ENCODE measurements at places on chromosomes 5 and 9.

DNA sequence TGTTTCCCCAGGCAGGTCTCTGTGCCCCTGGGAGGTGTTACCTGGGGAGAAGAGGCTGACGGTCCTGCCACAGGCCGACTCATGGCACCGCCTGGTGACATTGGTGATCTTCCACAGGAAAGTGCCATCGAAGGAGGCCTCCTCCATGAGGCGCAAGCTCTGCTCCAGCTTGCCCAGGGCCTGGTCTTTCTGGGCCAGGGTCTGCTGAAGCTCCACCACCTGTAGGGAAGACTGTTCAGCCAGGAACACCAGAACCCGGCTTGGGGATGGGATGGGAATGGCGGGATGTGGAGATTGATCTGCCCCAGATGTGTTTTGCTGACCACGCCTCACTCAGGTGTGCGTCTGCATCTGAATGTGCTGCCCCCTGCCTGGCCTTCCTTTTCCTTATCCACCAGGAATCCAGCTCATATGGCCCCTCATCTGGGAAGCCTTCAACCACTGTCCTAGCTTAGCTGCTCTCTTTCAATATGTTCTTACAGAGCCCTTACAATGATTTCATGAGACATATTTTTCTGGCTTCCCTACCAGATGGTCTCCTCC is 15.2 kb downstream of the TRAF1 start:
- no peak for DNase-seq

DNA sequence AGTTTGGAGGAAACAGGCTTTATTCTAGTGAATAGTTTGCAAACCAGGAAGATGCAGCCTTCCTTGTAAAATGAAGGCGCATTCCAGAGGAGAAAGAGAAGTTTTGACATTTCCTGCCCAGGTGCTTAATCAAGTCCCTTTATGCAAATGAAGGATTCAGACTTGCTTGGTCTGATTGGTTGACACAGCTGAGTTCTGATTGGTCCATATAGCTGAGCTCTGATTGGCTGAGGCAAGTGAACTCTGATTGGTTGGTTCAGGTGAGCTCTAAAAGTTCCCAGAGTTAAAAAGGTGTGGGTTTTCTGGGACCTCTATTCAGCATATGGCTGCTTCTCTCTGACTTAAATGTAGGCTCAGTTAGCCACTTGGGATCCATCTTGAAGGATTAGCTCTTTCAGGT is 151.0 kb downstream of the CACNA1B start:
- no peak for DNase-seq

DNA sequence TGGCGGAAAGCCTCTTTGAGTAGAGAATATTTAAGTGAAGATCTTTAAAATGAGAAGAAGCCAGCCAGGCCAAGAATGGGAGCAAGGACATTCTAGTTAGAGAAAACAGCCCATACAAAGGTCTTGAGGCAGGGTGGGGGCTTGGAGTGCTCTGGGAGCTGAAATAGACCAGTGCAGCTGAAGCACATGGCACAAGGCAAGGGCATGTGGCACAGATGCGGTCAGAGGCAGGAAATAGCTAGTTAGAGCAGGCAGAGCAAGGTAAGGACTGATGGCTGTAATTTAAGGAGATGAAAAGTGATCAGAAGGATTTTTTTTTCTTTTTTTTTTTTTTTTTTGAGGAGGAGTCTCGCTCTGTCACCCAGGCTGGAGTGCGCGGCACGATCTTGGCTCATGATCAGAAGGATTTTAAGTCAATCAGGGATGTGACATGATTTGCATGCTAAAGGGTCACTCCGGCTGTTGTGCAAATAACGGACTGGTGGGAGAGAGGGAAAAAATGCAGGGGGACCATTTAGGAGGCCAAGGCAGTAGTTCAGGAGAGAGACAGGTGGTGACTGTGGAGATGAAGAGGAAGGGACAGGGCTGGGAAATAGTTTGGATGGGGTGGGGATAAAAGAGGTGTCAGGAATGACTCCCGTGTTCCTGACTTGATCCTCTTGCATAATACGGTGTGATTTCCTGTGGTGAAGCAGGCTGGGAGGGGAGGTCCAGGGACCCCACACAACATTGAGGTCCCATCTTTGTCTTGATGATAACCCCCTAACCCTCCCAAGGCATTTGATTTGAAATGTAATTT is 207.6 kb downstream of the HSPA4 start:
- no peak for DNase-seq

GRCh38 chr5:150562832-150563231 is 54.9 kb downstream of the NDST1 start:
- DNase-seq: no peak

DNA sequence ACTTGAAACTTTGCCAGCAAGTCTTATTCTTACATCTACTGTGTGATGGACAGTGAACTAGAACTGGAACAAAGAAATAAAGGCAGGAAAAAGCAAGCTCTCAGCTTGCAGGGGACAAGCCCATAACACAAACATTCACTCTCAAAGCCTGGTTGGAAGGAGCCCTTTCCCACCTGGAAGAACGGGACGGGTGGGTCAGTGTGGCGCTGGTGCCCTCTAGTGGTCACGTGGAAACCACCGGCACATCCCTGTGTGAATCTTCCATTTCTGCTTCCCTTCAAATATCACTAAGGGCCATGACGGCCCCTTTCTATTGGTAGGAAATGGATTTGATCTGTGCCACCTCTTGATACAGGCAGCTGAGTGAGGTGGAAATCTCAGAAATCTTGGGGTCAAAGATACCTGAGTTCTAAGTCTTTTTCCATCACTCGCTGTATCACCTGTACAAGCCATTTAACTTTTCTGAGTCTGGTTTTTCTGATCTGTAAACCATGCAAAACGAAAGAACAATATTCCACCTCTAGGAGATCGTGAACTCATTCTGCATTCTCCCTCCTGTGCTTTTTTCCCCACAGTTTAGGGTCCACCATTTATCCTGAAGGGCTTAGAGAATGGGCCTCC is 211.6 kb downstream of the MSX2 start:
- peak; percentile 18 for DNase-seq

- DNase-seq: no peak
Measured at GRCh38 chr9:128634111-128634510, 22.5 kb downstream of the DYNC2I2 start.

GRCh38 chr5:39466846-39467245 is 42.1 kb upstream of the DAB2 start:
- no peak for DNase-seq

DNA sequence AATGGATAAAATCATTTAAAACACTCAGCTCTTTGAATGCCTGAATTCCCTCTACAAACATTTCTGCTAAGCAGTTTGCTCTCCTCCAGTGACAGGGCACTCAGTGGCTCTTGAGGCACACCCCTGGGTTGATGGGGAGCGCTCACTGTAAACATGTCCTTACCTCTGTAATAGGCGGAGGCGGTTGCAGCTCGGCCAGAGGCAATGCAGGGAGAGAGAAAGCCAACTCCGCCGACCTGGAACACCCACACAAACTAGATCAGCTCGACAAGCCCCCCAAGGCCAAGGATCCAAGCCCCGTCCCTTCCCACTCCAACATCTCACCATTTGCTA is 329 bp downstream of the CDC23 start:
- no peak for DNase-seq

GRCh38 chr5:153463806-153464205 is 26.7 kb upstream of the GRIA1 start:
- DNase-seq: no peak

DNA sequence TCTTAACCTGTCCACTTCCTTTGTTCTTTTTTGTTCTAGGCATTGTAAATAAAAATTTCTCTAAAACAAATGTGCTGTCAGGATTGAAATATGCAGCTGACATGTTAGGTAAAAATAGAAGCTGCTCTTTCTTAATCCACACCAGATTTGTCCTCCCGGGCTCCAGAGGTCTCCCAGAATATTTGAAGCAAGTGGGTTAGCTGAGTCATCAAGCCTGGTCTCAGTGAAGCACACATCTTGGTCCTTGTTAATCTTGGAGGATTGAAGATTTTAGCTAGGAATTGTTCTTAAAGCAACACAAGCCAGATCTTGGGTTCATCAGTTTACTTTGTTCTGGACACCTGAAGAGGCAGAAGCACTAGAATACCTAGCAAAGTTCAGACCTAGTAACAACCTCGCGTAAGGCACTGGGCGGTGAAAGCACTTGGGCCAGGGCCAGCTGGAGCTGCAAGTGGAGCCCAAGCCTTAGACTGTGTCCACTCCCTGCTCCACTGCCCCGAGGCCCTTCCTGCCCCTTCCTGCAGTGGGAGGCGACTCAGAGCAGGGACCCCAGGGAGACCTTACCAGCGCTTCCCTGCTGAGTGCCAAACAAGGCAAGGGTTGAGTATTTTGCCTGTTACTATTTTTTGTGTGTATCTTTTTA is 36.5 kb downstream of the HABP4 start:
- DNase-seq: no peak

DNA sequence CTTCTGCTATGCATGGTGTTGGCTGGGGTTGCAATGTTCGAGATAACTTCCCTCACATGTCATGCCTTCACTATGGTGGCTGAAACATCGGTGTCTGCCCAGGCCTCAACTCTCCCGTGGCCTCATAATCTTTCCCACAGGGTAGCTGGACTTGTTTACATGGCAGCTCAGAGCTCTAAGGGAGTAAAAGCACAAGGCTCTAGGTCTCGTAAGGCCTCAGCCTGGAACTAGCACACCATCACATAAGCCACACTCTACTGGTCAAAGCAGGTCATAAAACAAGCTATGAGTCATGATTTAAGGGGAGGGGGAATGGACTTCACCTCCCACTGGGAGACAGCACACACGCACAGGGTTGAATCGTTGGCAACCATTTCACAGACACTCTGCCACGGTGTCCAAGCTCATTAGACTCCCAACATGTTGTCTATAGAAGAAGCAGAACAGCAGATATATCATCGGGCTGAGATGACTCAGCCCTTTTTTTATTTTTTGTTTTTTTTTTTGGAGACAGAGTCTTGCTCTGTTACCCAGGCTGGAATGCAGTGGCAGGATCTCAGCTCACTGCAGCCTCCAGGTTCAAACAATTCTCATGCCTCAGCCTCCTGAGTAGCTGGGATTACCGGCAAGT is 66.8 kb upstream of the IL17B start:
- no peak for DNase-seq

- no peak for DNase-seq
Measured at GRCh38 chr5:19986031-19986619, 1.9 kb downstream of the CDH18 start.

GRCh38 chr5:94830520-94830919 is 212.1 kb downstream of the SLF1 start:
- no peak for DNase-seq

DNA sequence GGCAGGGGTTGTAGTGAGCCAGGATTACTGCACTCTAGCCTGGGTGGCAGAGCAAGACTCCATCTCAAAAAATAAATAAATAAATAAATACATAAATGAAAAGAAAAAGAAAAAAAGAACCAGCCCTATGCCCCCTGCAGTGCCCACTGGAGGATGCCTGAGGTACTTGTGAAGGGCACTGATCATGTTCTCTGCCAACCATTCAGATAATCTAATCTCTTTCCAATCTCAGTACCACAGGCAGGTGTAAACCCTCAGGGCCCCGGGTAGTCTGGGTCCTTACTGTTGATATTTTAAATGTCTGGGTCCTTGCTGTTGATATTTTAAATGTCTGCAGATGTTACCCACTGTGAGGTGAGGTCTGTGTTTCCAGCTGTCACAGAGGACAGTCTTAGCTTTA is 321.8 kb upstream of the ADCY2 start:
- DNase-seq: no peak

DNA sequence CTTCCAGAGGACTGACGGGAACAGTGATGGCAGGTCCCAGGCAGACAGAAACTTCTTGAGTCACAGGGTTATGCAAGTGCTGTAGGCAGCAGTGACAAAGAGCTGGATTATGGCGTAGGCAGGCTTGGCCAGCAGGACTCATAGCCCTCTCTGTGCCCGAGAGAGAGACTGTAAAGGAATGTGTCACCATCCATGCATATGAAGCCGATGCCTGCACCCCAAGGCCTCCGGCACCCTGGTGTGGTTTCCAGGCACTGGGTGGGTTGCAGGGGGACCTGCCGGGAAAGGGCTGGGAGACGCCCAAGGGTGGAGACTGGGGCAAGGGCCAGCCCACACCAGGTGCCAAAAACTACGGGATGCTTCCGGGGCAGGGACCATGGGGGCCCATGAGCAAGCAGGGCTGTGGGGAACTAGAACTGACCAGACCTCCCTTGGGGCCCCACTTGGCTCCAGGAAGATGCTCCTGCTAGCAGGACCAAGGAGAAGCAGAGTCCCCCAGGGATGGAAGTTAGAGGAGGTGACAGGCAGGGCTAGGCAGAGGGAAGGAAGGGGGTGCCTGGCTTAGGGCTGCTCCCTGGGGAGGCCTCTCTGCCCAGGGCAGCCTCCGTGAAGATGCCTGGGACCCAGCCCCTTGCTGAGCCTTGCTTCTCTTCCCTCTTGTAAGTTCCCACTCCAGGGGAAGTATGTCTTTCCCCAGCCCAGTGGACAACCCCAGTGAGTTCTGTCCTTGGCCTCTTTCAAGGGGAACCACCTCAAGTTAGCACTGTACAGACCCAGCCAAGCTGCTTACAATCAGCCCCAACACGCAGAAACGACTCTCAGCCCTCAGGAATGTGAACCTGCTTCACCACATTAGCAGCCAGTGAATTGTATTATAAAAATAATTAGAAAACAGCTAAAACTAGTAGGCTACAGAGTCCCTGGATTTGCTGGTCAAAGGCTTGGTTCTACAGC is 10.5 kb upstream of the IPPK start:
- DNase-seq: no peak

DNA sequence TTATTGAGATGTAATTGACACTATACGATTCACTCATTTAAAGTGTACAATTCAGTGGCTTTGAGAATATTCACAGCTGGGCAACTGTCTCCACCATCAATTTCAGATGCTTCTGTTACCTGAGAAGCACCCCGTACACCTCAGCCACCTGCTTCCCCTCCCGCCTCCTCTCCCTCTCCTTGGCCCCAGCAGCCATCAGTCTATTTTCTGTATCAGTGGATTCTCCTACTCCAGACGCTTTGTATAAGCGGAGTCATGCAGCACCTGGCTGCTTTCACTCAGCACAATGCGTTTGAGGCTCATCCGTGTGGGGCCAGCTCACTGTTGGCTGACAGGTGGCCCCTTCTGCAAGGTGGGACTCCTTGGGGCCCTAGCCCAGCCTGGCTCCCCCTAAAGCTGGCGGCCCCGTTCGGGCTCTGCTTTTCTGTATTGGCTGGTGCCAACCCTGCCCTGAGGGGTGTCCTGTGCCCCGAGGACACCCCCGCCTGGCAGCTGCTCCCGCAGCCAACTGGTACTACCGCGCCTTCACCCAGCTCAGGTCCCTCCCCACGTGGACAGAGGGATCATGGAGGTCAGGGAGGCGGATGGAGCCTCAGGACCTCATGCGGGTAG is 124.4 kb upstream of the COL5A1 start:
- DNase-seq: no peak

GRCh38 chr9:2465921-2466460 is 155.6 kb upstream of the VLDLR start:
- DNase-seq: no peak

GRCh38 chr5:87347272-87347671 is 65.5 kb downstream of the CCNH start:
- DNase-seq: no peak

DNA sequence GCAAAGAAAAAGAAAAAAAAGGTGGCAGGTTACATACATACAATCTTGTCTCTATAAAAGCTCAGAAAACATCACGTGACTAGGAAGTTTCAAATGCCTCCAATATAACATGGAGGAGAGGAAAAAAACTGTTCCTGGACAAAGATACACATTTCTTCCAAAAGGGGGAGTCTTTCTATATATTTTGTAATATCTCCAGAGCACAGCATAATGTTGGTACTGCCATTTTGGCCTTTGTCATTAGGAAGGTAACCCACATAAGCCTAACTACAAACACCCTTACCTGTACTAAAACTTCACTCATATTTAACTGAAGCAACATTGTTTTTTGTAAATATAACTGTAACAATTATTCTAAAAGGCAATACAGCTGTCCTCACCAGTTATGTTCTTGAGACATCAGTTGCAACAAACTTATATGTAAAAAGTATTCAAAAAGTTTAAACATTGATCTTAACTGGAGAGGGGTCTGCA is 1.2 kb upstream of the BTF3 start:
- DNase-seq: no peak

Measured in D721Med (cell line).